ENCODE measurements at places on chromosomes 4 and X. TPM values are rescaled to one million over a fixed set of nuclear protein-coding genes. Genes with fewer than 3 reads are reported as not detected.
A peak's percentile ranks its signal among the peaks of the same experiment; 100 is the strongest.

GRCh38 chrX:148284056-148284455 lies 216.4 kb upstream of the AFF2 start:
- H3K4me3 ChIP-seq: no peak overlapping the region
- no peak overlapping the region for H3K27ac ChIP-seq
- DNase-seq: no peak
- no peaks in the 10 kb centered on the region for H3K27me3 ChIP-seq
- no peaks in the 10 kb centered on the region for H3K4me1 ChIP-seq

DNA sequence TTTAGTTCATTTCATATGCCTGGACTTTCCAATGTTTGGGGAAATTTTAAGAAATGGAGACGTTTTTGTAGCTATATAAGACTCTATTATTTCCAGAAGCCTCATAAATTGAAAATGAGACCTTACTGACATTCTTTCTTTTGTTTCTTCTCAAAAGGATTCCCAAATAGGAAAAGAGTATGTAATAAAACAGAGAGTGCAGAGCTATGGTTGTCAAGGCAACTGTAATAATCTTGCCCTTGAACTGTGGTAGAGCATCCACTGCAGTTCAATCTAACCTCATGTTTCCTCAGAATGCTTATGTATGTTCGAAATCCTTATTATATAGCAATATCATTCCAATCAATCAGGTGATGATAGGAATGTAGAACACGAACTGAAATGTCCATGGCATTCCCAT lies 54.1 kb downstream of the AMELX start:
- no peak for DNase-seq
- no peaks in the 10 kb centered on the region for H3K36me3 ChIP-seq
- no peak overlapping the region for H3K4me3 ChIP-seq
- no peaks in the 10 kb centered on the region for H3K27me3 ChIP-seq
- peaks cover 4% of the 10 kb centered on the region for H3K4me1 ChIP-seq

- H3K27ac ChIP-seq: no peak overlapping the region
- H3K27me3 ChIP-seq: no peaks in the 10 kb centered on the region
- H3K4me1 ChIP-seq: peaks cover 20% of the 10 kb centered on the region
- H3K4me3 ChIP-seq: no peak overlapping the region
- peaks cover 2% of the 10 kb centered on the region for H3K36me3 ChIP-seq
- DNase-seq: no peak
These were observed 1.8 kb downstream of the IRAK1 start for GRCh38 chrX:154017766-154018517.

DNA sequence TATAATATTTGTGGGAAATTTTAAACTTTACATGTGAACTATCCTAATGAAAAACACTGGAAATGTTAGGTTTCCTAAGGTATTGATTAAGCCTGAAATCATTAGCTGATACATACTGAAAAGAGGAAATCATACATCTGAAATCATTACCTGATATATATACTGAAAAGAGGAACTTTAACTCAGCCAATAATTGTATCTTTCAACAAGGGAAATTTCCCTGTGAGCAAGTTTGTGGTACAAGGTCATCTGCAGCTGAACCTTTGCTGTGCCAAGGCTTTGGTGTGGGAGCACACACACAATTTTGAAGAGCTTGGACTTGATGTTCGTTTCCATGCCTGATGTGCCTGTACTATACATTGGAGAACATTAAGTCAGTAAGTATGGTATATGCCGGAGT lies 131.9 kb upstream of the USP9X start:
- peaks cover 7% of the 10 kb centered on the region for H3K4me1 ChIP-seq
- DNase-seq: no peak

- H3K4me3 ChIP-seq: no peak overlapping the region
- peaks cover 19% of the 10 kb centered on the region for H3K27me3 ChIP-seq
- DNase-seq: no peak
- no peaks in the 10 kb centered on the region for H3K36me3 ChIP-seq
- no peaks in the 10 kb centered on the region for H3K4me1 ChIP-seq
- H3K27ac ChIP-seq: no peak overlapping the region
These were observed 92.1 kb downstream of the CEP135 start for GRCh38 chr4:56040842-56041241.

- DNase-seq: no peak
- no peaks in the 10 kb centered on the region for H3K27me3 ChIP-seq
- peaks cover 4% of the 10 kb centered on the region for H3K4me1 ChIP-seq
- no peak overlapping the region for H3K4me3 ChIP-seq
- H3K27ac ChIP-seq: peak overlapping the region; percentile 15
These were observed 10.7 kb downstream of the MED12 start for GRCh38 chrX:71128915-71129765.

- DNase-seq: no peak
- no peaks in the 10 kb centered on the region for H3K27me3 ChIP-seq
- H3K36me3 ChIP-seq: peaks cover 25% of the 10 kb centered on the region
- H3K4me3 ChIP-seq: no peak overlapping the region
- H3K4me1 ChIP-seq: peaks cover 62% of the 10 kb centered on the region
- H3K27ac ChIP-seq: peak overlapping the region; percentile 54
These were observed 16.0 kb downstream of the ARHGAP10 start for GRCh38 chr4:147747787-147748454.

- no peaks in the 10 kb centered on the region for H3K27me3 ChIP-seq
- H3K4me1 ChIP-seq: peaks cover 23% of the 10 kb centered on the region
- H3K4me3 ChIP-seq: no peak overlapping the region
- DNase-seq: no peak
- peaks cover 2% of the 10 kb centered on the region for H3K36me3 ChIP-seq
These were observed 4.1 kb upstream of the PGRMC1 start for GRCh38 chrX:119231936-119232445.

- H3K27me3 ChIP-seq: no peaks in the 10 kb centered on the region
- DNase-seq: peak; percentile 13
- no peaks in the 10 kb centered on the region for H3K36me3 ChIP-seq
- peaks cover 12% of the 10 kb centered on the region for H3K4me1 ChIP-seq
These were observed 9.0 kb downstream of the FAM193A start for GRCh38 chr4:2545321-2546013.

DNA sequence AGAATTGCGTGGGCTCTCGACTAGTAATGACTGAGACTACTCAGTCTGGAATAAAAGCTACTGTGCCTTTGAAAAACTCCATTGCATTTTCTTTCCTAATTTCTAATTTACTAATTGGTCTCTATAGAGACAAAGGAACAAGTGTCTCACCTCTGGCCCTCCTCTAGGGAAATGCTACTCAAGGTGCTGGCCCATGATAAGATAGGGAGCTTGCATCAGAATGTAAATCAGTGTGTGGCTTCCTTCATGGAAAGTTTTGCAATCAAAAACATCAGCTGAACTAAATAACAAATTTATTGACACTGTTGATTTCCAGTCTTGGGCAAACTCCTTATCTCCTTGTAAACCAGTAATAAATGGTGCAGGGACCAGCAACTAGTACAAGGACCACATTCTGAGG lies 81.8 kb downstream of the SRPX start:
- no peak overlapping the region for H3K4me3 ChIP-seq
- H3K27me3 ChIP-seq: no peaks in the 10 kb centered on the region
- H3K4me1 ChIP-seq: peaks cover 25% of the 10 kb centered on the region
- H3K27ac ChIP-seq: no peak overlapping the region
- no peak for DNase-seq

DNA sequence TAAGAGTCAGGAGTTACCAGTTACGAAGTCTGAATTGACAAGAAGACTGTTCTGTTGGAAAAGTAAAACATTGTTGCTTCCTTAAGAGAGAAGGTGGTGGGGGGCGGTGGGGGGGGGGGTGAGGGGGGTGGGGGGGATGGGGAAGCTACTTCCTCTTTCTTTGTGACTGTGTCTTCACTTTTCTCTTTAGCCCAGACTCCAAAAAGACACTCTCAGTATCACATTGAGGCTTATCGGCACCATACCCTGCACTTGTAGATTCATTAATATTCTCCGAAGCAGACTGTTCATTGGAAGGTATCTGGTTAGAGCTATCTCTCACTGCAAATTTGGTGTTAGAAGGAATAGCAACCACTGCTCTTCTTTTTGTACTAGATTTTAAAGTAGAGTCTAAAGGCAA lies 94.5 kb upstream of the IL13RA1 start:
- no peak overlapping the region for H3K27ac ChIP-seq
- no peaks in the 10 kb centered on the region for H3K4me1 ChIP-seq
- no peaks in the 10 kb centered on the region for H3K27me3 ChIP-seq
- no peak for DNase-seq
- H3K4me3 ChIP-seq: no peak overlapping the region

GRCh38 chr4:25905371-25905770 lies 8.6 kb upstream of the SMIM20 start:
- no peak overlapping the region for H3K4me3 ChIP-seq
- H3K4me1 ChIP-seq: peaks cover 12% of the 10 kb centered on the region
- no peaks in the 10 kb centered on the region for H3K27me3 ChIP-seq

- H3K27ac ChIP-seq: no peak overlapping the region
- no peaks in the 10 kb centered on the region for H3K4me1 ChIP-seq
- H3K27me3 ChIP-seq: no peaks in the 10 kb centered on the region
- H3K36me3 ChIP-seq: no peaks in the 10 kb centered on the region
These were observed 263.7 kb downstream of the IL1RAPL1 start for GRCh38 chrX:28850955-28851354.

- no peak for DNase-seq
- no peak overlapping the region for H3K4me3 ChIP-seq
- H3K36me3 ChIP-seq: no peaks in the 10 kb centered on the region
- no peaks in the 10 kb centered on the region for H3K27me3 ChIP-seq
- no peak overlapping the region for H3K27ac ChIP-seq
- peaks cover 11% of the 10 kb centered on the region for H3K4me1 ChIP-seq
These were observed 20.7 kb downstream of the AR start for GRCh38 chrX:67564475-67564874.

DNA sequence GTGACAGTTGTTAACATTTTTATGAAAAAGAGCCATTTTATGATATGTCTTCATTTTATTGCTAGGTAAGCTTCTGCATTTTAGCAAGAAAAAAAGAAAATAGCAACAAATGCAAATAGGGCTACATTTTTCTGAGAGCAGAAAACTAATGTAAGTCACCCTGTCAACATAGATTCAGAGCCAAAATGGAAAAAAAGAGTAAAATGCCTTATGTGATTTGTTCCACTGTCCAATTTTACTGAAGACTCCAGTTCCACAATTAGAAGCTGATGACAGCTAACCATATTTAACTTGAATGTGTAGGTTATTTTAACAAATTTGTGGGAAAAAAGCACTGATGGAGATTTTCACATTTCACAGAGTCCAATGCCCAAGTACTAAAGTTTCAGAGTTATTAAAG lies 772.3 kb downstream of the FAT4 start:
- no peaks in the 10 kb centered on the region for H3K4me1 ChIP-seq
- no peak overlapping the region for H3K4me3 ChIP-seq
- no peak overlapping the region for H3K27ac ChIP-seq
- no peak for DNase-seq
- H3K27me3 ChIP-seq: peaks cover 1% of the 10 kb centered on the region
- H3K36me3 ChIP-seq: no peaks in the 10 kb centered on the region

DNA sequence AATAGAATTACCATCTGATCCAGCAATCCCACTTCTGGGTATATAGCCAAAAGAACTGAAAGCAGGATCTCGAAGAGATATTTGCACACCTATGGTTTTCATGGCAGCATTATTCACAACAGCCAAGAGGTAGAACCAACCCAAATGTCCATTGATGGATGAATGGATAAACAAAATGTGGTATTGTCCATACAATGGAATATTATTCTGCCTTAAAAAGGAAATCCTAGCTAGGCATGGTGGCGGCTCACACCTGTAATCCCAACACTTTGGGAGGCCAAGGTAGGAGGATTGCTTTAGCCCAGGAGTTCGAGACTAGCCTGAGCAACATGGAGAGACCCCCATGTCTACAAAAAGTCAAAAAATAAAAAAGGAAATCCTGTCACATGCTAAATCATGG lies 27.3 kb downstream of the SAT1 start:
- DNase-seq: no peak
- H3K27ac ChIP-seq: no peak overlapping the region
- no peak overlapping the region for H3K4me3 ChIP-seq
- peaks cover 14% of the 10 kb centered on the region for H3K4me1 ChIP-seq

GRCh38 chrX:11555759-11556158 lies 110.0 kb downstream of the ARHGAP6 start:
- H3K36me3 ChIP-seq: no peaks in the 10 kb centered on the region
- no peak overlapping the region for H3K27ac ChIP-seq
- no peak overlapping the region for H3K4me3 ChIP-seq
- DNase-seq: no peak
- peaks cover 8% of the 10 kb centered on the region for H3K4me1 ChIP-seq
- no peaks in the 10 kb centered on the region for H3K27me3 ChIP-seq

DNA sequence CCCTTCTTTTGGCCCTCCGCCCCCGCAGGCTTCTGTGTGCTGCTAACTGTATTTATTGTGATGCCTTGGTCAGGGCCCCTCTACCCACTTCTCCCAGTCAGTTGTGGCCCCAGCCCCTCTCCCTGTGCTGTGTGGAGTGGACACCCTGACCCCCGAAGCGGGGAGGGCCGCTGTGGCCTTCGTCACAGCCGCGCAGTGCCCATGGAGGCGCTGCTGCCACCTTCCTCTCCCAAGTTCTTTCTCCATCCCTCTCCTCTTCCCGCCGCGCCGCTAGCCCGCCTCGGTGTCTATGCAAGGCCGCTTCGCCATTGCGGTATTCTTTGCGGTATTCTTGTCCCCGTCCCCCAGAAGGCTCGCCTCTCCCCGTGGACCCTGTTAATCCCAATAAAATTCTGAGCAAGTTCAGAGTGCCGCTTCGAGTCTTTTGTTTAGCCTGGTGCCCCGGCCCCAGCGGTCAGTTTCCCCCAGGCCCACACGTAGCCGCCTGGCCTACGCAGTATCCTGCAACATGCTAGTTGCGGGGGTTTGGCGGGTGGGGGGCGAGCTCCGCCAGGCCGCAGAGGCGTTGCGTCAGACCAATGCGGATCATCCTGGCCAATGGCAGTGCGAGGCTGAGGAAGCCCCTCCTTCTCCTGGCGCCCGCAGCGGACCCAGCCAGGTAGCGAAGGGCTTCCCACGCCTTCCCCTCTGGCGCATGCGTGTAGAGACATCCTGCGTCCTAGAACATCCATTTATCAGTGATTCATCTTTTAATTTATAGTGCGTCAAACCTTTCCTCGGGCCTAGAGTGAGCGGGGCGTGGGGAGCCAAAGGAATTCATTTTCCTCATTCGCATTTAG lies 5.6 kb upstream of the KANTR start:
- no peak for DNase-seq
- no peaks in the 10 kb centered on the region for H3K27me3 ChIP-seq
- peaks cover 11% of the 10 kb centered on the region for H3K36me3 ChIP-seq
- peak overlapping the region; percentile 81 for H3K4me3 ChIP-seq
- H3K4me1 ChIP-seq: peaks cover 45% of the 10 kb centered on the region

Gene KLB
- total RNA-seq: not detected

Gene VCX2
- total RNA-seq: not detected

Gene CLTRN
- not detected for total RNA-seq

Gene CCDC120
- total RNA-seq: 7.3 TPM

Gene FAT1
- 663 TPM for total RNA-seq

Gene GABRQ
- not detected for total RNA-seq

Gene DKK2
- total RNA-seq: 107 TPM

Gene FAM47A
- not detected for total RNA-seq

Gene NDUFA1
- total RNA-seq: 77.5 TPM

Gene PACRGL
- 20.0 TPM for total RNA-seq

Gene CXCL5
- 0.22 TPM for total RNA-seq

Gene ASB5
- total RNA-seq: not detected

Gene SOD3
- total RNA-seq: 22.9 TPM

Gene ENPEP
- 2.2 TPM for total RNA-seq

Gene ATP11C
- total RNA-seq: 23.9 TPM

All from chondrocyte (in vitro differentiated cells).